AG04450 (cell line): ENCODE measurements at places on chromosomes 3 and 15. TPM values are rescaled to one million over a fixed set of nuclear protein-coding genes. Genes with fewer than 3 reads are reported as not detected.

The ANKDD1A gene
- polyA plus RNA-seq, result 4.0 and 5.4 TPM in 2 replicates

The IL1RAP gene
- 9.9 and 11.4 TPM in 2 replicates for polyA plus RNA-seq

The TLR9 gene
- polyA plus RNA-seq, result 0.02 and 0.05 TPM in 2 replicates

The RARRES1 gene
- 39.0 and 50.4 TPM in 2 replicates for polyA plus RNA-seq

The PLIN1 gene
- 0.05 and 0.06 TPM in 2 replicates for polyA plus RNA-seq

The AADACL2 gene
- polyA plus RNA-seq, result not detected in 2 replicates

The STRIT1 gene
- polyA plus RNA-seq, result not detected in 2 replicates

The RNU6-1 gene
- polyA plus RNA-seq, result not detected in 2 replicates

The FILIP1L gene
- polyA plus RNA-seq, result 75.5 and 90.7 TPM in 2 replicates

The CCDC54 gene
- not detected in 2 replicates for polyA plus RNA-seq

The ZNF620 gene
- 0.69 and 0.77 TPM in 2 replicates for polyA plus RNA-seq

The NDN gene
- polyA plus RNA-seq, result 57.3 and 64.8 TPM in 2 replicates

The CMTM8 gene
- polyA plus RNA-seq, result 0.22 and 0.31 TPM in 2 replicates

The MYO5C gene
- polyA plus RNA-seq, result 0.14 and 0.24 TPM in 2 replicates

The SAMD7 gene
- not detected in 2 replicates for polyA plus RNA-seq

The MST1R gene
- 0.10 and 0.41 TPM in 2 replicates for polyA plus RNA-seq

The ASB14 gene
- not detected in 2 replicates for polyA plus RNA-seq

The IMPG2 gene
- 0.17 and 0.19 TPM in 2 replicates for polyA plus RNA-seq

The ACSBG1 gene
- 0.02 TPM in 1 of 2 replicates, not detected in the other for polyA plus RNA-seq
